DND-41 (cell line): ENCODE measurements at places on chromosomes 7 and 10.

DNA sequence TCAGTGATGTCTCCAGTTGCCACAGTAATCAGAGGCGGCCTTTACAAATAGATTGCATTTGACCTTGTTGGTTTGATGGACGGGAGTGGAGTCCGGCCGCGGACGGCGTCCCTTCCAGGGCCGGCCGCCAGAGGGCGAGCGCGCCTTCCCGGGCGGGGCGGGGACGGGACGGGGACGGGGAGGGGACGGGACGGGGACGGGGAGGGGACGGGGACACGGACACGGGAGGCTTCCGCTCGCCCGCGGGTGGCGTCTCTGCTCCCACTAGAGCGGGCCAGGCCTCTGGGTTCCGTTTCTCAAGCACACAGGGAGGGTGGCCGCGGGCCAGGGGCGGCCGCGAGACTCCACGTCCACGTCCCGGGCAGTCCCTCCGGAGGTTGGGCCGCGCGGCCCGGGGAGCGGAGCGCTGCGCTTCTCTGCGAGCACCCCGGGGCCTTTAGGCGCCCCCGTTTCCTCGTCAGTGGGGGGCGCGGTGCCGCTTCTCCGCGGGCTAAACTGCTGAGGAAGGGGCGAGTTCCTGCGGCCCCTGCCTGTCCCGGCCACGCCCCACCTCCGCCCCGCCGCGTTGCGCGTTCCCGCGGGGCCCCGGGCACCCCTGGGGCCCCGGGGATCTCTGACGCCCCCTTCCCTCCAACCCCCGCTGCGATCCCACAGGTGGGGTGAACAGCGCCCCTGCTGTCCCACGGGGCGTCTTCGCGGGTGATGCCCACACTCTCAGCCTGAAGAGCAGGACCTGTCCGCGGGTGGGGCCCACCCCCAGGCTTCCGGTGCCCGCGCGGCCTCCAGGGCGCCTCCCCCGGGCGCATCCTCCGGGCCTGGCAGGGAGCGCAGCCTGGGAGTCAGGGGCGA is 84.2 kb upstream of the MKI67 start:
- peaks cover 15% of the 10 kb centered on the region for H3K4me1 ChIP-seq
- H3K4me3 ChIP-seq, result no peak overlapping the region
- no peak overlapping the region for H3K27ac ChIP-seq
- H3K27me3 ChIP-seq, result no peaks in the 10 kb centered on the region

GRCh38 chr7:112547916-112548315 is 67.1 kb downstream of the LSMEM1 start:
- no peak overlapping the region for H3K27ac ChIP-seq
- H3K4me1 ChIP-seq, result no peaks in the 10 kb centered on the region
- no peaks in the 10 kb centered on the region for H3K36me3 ChIP-seq
- H3K27me3 ChIP-seq, result peaks cover 4% of the 10 kb centered on the region

DNA sequence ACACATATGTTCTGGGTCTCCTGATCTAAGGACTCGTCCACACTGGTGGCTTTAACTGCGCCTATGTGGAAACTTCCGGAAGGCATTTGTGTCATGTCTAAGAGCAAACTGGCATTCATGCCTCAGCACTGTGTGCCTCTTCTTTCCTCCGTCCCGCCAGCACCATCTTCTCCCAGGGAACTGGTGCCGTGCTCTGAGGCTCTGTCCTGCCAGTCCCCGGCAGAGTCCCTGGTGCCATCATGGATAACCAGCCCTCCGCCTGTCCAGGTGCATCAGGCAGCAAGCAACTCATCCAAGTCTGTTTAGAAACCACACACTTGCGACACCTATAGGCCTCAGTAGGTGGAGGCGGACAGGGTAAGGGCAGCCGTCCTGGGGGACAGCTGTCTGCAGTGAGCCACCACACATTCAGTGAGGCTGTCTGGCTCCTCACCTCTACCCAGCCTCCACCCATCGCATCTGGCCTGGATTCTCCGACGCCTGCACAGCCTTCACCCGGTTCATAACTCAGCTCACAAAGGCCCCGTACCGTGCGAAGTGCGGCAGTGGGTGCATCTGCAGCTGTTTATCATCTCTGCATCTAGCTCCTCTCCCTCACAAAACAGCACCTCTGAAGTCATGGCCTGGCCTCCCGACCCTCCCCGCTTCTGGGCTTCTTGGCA is 162.7 kb downstream of the DIP2C start:
- H3K4me3 ChIP-seq, result no peak overlapping the region
- H3K36me3 ChIP-seq, result no peaks in the 10 kb centered on the region
- no peaks in the 10 kb centered on the region for H3K4me1 ChIP-seq
- no peak overlapping the region for H3K27ac ChIP-seq

- DNase-seq, result no peak
- H3K27ac ChIP-seq, result no peak overlapping the region
- no peaks in the 10 kb centered on the region for H3K36me3 ChIP-seq
- no peaks in the 10 kb centered on the region for H3K4me1 ChIP-seq
- H3K27me3 ChIP-seq, result no peaks in the 10 kb centered on the region
These were observed 134.9 kb upstream of the ANK3 start for GRCh38 chr10:60524541-60524940.

DNA sequence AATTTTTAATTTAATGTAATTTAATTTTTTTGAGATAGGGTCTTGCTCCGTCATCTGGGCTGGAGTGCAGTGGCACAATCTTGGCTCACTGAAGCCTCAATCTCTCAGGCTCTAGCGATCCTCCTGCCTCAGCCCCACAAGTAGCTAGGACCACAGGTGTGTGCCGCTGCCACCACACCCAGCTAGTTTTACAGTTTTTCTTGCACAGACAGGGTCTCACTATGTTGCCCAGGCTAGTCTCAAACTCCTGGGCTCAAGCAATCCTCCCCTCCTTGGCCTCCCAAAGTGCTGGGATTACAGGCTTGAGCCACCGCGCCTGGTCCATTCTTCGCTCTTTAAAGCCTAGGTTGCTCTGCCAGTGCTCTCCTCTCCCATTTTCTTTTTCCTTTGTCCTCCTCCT is 12.9 kb downstream of the CALML3 start:
- H3K36me3 ChIP-seq, result no peaks in the 10 kb centered on the region
- H3K4me1 ChIP-seq, result no peaks in the 10 kb centered on the region
- no peak for DNase-seq
- peaks cover 10% of the 10 kb centered on the region for H3K27me3 ChIP-seq
- H3K4me3 ChIP-seq, result no peak overlapping the region
- no peak overlapping the region for H3K27ac ChIP-seq

DNA sequence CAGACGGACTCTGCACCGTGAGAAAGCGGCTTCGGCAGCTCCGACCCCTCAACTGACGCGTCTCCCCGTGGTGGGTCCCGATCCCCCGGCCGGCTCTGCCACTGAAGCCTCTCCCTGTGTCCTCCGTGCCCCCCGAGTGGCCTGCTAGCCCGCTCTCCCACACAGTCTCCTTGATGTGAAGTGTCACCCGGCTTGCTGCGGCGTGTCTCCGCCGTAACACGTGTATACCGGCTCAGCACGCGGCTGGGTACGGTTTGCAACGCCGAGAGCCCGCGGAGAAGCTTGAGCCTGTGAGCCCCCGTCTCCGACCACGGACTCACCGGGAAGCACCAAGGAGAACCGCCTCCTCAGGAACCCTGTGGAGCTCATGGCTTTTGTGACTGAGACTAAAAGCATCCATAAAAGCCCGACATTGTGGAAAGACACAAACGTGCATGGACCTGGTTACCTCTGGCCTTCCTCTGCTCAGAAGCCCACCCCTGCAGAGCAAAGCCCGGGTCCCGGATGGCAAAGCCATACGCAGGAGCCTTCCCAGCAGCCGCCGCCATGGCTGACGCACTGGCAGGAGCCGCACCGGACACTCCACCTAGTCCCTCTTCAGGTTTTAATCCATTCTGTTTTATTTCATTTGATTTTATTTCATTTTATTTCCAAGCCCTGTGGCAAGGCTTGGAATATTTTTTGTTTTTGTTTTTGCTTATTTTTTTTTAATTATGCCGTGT is 17.0 kb downstream of the PTPRN2 start:
- no peaks in the 10 kb centered on the region for H3K27me3 ChIP-seq
- no peak for DNase-seq
- H3K36me3 ChIP-seq, result no peaks in the 10 kb centered on the region
- H3K27ac ChIP-seq, result no peak overlapping the region

DNA sequence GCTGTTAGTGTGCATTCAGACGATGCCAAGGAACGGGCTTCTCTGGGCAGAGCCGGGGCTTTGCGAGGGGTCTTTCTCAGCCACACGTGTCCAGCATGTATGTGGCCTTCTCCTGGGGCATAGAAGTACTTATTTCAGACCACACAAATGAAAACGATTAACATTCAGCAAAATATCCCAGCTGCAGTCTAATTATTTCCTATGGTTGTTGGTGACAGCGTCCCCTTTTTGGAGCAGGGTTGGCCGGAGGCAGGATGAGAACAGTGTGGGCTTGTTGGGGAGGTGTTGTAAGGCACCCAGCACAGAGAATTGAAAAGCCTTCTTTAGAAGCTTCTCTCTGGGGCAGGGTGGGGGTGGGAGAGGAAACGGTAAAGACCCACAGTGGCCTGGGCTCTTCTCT is 54.2 kb downstream of the PTPRE start:
- no peak overlapping the region for H3K27ac ChIP-seq
- DNase-seq, result no peak
- H3K36me3 ChIP-seq, result no peaks in the 10 kb centered on the region
- no peaks in the 10 kb centered on the region for H3K4me1 ChIP-seq
- H3K27me3 ChIP-seq, result peaks cover 12% of the 10 kb centered on the region

GRCh38 chr7:93185303-93186027 is 37.3 kb upstream of the SAMD9L start:
- H3K36me3 ChIP-seq, result no peaks in the 10 kb centered on the region
- H3K4me3 ChIP-seq, result no peak overlapping the region
- no peaks in the 10 kb centered on the region for H3K4me1 ChIP-seq
- peaks cover 11% of the 10 kb centered on the region for H3K27me3 ChIP-seq
- no peak for DNase-seq
